Stimulated activated CD8-positive, alpha-beta memory T cell treated with anti-CD3 and anti-CD28 coated beads, Interleukin-2, amount 100 ng/mL, for 1 hour (primary cell): ENCODE measurements at places on chromosomes 4 and X.

DNA sequence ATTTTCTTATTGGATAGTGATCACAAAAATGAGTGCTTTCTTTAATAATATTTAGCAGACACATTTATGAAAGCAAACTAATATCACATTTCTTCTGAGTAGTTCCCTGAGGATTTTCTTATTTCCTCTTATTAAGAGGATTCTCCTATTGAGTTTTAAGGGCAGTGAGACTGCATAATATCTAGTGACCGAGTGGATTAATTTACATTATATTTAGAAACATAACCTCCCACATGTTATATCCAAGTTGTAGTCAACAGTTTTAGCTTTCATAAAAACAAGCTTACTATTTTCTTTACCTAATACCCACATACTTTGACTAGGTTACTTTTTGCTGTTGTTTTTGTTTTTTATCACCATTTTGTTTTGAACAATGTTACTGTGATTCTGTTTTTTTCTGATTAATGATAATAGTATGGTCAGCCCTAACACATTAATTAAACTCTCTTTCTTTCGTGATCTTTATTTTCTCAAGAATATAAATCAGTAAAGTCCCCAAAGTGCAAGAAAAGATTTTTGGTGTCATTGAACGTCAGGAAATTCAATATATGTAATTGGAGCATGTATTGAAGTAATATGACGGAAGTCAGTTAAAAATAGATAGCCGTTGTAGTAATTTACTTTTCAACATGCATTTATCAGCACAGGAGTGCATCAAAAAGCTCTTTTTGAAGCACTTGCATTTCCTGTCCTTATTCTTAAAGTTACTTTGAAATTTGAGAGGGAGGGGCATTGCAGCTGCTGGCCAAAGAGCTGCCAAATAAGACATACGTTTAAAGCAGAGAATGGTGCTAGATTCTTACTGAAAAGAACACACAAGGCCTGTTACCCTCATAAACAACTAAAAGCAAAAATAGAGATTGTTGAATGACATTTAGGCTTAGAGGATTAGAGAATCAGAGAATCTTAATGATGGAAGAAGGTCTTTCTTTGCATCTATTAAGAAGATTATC is 25.2 kb downstream of the DDIT4L start:
- no peak for DNase-seq

- no peak for DNase-seq
Observed at GRCh38 chrX:23286731-23287130, 47.9 kb upstream of the PTCHD1 start.

- no peak for DNase-seq
Observed at GRCh38 chr4:7909463-7910262, 30.0 kb downstream of the AFAP1 start.

- no peak for DNase-seq
Observed at GRCh38 chr4:68905939-68906779, 45.4 kb downstream of the UGT2A3 start.

DNA sequence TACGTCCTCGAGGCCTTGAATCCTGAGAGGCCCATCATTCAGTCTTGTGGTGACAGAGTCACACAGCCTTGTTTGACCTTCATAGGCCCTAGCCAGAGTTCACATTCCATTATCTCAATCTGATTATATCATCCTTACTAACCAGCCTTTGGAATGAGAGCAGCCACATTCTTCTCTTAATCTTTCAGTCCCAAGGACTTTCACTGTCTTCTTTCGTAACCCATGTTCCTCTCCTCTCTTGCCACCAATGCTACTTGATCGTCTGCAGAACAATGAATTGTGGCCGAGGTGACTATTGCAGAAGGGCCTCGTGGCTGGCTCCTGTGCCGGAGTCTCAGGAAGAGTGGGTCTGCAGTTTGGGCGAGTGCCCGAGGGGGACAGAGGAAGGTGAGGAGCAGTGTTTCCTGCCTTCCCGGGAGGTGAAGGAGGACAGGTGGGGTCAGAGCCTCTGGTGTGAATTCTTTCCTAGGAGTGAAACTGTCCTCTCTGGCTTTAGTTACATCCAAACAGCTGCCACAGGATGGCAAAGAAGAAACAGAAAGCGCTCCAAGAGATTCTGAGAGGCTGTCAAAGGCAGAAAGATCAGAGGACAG is 94.6 kb downstream of the LIMCH1 start:
- DNase-seq = no peak

DNA sequence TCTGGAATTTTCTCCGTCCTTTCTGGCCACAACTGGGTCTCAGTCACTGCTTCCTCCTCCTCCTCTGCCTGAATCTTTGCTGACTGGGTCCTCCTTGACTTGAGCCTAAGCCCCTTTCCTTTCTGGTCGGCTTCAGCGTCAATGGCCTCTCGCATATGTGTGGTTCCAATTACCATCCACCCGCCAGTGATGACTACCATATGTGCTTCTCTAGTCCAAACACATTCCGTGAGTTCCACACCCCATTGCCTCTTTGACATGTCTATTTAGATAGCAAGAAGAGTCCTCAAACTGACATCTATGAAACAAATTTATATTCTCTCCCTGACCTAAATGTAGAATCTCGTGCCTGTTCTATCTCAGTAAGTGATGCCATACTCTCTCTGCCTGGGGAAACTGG is 19.8 kb downstream of the MXRA5 start:
- no peak for DNase-seq

GRCh38 chr4:78354782-78355181 is 196.8 kb upstream of the ANXA3 start:
- no peak for DNase-seq

- no peak for DNase-seq
Observed at GRCh38 chr4:141036786-141037185, 96.5 kb downstream of the RNF150 start.

DNA sequence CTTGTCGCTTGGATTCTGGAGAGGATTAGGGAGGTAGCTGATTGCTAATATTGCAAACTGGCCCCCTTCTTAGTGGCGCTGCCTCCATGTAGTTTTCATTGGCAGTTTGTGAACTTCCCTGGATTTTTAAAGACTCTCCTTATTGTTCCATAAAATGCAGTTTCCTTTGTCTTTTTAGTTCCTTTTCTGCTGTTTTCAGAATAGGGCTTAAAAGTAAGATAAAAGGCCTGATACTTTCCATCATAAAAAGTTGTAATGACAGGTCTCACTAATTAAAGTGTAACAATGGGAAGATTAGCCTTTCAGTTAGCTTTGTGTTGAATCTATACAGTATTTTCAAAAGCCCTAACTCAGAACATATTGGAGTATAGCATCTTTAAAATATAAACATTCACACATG is 21.2 kb downstream of the ZIC3 start:
- DNase-seq = no peak

GRCh38 chr4:99361268-99361898 is 8.8 kb upstream of the ADH1C start:
- no peak for DNase-seq

- DNase-seq = no peak
Observed at GRCh38 chr4:1775731-1776500, 17.2 kb upstream of the FGFR3 start.

- no peak for DNase-seq
Observed at GRCh38 chr4:146975527-146975926, 29.9 kb upstream of the TTC29 start.

DNA sequence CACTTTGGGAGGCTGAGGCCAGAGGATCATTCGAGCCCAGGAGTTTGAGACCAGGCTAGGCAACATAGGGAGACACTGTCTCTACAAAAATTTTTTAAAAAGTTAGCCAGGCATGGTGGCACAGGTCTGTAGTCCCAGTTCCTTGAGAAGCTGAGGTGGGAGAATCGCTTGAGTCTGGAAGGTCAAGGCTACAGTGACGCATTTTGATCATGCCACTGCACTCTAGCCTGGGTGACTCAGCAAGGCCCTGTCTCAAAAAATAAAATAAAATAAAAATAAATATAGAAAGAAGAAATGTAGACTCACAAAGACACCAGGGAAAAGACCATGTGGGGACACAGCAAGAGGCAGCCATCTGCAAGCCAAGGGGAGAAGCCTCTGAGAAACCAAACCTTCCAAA is 42.3 kb upstream of the SLC7A3 start:
- no peak for DNase-seq

- no peak for DNase-seq
Observed at GRCh38 chr4:147482281-147482680, 1.4 kb downstream of the EDNRA start.

GRCh38 chr4:84498203-84498934 is 723 bp downstream of the NKX6-1 start:
- DNase-seq = no peak

- DNase-seq = no peak
Observed at GRCh38 chr4:54400802-54401201, 171.7 kb downstream of the PDGFRA start.

- no peak for DNase-seq
Observed at GRCh38 chr4:85029453-85029852, 63.0 kb upstream of the WDFY3 start.

- no peak for DNase-seq
Observed at GRCh38 chr4:128543696-128544095, 256.1 kb upstream of the PGRMC2 start.

- DNase-seq = no peak
Observed at GRCh38 chrX:63186137-63186536, 165.0 kb downstream of the SPIN4 start.

DNA sequence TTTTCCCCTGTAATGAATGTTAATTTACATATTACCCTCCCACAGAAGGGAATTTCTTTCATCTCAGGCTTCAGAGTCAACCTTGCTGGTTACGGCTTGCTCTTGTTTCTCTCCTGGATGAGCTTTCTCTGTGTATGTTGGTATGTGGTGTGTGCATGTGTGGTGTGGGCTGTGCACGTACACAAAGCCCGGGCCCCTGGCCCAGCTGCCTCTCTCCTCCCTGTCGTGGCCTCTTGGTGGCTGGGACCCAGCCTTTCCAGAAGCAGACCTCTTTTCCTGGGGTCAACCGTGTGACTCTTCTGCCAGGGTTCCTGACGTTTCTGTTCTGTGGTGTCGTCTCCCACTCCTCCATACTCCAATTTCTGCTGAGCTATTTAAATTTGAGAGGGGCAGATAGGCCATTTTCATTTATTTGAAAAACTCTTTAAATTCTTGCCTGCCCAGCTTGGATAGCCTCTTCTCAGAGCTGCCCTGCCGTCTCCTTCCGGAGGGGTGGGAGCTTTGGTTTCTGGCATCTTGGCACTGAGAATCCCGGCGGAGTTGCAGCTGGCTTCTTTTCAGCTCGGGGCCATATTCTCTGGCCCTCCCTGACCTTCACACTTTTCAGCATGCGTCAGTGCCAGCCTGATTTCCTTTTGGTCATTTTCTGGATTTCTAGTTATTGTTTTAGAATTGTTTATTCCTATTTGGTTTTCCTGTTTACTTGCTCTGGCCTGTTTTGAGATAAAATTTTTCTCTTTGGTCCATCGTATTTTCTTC is 25.1 kb downstream of the FHDC1 start:
- DNase-seq = no peak

GRCh38 chrX:70353514-70353913 is 63.6 kb downstream of the KIF4A start:
- no peak for DNase-seq

DNA sequence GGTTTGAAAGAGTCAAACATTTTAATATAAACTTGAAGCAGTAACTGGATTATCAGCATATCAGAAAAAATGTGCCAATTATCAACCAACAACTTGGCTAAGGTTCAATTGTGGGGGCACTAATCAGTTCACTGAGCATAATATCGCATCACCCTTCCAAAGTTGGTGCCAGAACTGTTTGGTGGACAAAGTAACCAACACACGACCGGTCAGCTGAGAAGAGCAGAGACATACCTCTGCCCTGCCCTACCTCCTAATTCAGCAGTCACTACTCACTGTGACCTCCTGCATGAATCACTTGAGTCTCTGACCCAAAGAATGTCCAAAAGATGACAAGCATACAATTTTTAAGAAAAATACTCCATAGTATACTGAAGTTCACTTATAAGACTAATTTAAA is 53.2 kb downstream of the TSPAN5 start:
- DNase-seq = no peak

DNA sequence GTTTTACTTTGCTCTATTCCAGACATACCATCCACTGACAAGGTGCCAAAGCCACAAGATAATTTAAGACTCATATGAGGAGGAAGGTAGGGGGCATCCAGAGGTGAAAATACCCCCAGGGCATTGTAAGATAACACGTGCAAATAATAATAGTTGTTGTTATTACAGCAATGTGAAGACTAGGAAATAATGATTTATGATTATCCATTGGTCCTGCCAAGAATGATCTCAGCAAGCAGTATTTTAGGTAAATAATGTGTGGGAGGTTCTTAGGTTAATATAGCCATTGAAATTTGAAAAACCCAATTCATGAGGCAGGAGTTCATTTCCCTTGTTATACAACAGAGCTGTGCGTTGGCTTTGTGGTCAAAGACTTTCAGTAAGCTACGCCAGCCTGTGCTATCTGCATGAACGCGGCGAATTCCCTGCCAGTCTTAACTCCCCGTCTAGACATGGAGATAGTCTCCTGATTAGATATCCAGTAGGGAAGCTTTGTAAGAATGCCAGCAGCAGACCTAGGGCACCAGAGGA is 47.2 kb upstream of the MXRA5 start:
- no peak for DNase-seq

GRCh38 chrX:14389682-14390081 is 139.7 kb upstream of the GLRA2 start:
- no peak for DNase-seq

GRCh38 chr4:114093221-114093715 is 113.8 kb upstream of the ARSJ start:
- no peak for DNase-seq

DNA sequence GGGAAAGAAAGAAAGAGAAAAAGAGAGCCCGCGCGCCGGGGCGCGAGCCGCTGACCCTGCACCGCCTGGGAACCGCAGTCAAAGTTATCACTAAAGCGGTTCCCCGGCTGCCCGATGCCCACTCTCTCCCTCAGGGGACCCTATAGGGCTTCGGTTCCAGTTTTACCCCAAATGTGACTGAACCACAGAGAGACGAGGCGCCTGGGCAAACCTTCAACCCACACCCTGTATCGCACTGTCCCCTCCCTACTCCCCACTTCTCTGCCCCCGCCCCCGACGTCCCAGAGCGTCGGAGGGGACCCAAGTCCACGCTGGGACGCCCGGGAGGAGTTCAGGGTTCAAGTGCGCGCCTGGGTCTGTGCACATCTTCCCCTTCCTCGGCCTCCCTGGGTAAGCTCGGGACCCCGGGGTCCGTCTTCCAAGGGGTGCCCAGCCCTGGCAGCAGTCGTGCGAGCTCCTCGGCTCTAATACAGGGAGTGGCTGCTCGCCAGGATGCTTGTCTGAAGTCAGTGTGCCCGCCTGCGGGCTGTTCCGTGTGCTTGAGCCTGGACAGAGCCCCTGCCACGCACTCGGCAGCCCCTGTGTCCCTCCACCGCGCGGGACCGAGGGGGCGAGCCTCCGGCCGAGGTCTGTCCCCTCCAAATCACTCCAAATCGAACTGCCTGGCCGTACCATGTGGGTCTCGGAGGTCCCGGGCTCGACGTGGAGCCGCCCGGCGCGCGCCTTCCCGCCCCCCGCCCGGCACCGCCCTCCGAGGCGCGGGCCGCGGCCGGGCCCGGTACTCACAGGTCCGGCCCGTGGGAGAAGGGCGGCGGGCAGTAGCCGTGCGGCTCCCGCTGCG is 960 bp downstream of the TRPC3 start:
- no peak for DNase-seq

DNA sequence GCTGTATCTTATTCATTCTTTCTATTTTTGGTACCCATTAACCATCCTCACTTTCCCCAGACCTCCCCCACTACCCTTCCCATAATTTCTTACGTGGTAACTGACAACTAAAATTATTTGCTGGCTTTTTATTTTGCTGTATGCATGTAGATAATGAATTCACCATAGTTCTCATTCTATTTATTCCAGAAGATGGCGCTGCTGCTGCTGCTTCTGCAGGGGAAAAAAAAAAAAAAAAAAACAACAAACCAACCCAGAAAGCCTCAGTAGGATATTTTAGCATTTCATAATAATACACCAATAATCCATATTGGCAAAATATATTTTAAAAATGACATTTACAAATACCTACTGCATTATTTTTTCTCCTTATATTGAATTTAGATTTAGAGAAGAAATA is 416.6 kb upstream of the MAGEB18 start:
- no peak for DNase-seq
